Choroid plexus epithelial cell (primary cell): ENCODE measurements at places on chromosomes 7 and 10.
A peak's percentile ranks its signal among the peaks of the same experiment; 100 is the strongest.

DNA sequence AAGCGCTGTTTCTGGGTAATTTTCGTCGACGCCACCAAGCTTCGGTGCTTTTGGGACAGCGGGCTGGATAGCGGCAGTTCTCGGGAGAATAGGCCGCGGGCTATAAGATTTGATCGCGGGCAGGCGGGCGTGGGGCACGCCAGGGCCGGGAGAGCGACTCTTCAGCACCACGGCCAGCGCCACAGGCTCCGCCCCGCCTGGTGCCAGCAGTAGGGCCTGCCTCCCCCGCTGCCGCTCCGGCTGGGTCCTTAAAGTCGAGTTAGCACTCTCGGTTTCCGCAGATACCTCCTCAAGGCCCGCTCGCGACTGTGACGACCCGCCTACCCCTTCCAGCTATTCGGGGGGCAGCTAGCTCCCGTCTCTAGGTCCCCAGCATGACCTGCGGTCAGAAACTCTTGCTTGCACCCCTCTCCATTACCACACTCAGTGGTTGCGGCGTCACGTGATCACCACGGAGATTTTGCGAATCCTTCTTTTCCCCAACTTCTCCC is 9.4 kb downstream of the NXPH1 start:
- peak; percentile 11 for DNase-seq

- DNase-seq: peak; percentile 28
Observed at GRCh38 chr10:77049896-77050295, 587.7 kb downstream of the KCNMA1 start.

GRCh38 chr10:107409522-107409921 is 245.0 kb upstream of the SORCS1 start:
- peak; percentile 70 for DNase-seq

GRCh38 chr10:128870830-128871597 is 596.0 kb upstream of the MGMT start:
- DNase-seq: no peak

- DNase-seq: no peak
Observed at GRCh38 chr10:84005403-84005802, 133.9 kb upstream of the GHITM start.

DNA sequence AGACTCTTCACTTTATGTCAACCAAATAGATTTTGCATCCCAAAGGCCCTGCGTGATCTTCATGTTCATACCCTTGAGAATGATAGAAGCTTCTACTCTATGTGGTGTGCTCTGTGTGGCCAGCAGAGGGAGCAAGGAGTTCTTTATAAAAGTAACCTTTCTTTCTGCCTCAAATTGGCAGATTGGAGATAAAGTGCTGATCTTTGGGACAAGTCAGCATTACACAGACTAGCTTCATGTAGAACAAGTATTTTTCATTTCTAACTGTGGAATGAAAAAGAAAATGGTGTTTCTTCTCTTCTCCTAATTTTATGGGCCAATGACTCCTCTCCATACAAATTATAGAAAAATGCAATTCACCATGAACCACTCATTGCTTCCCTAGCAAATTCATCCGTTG is 1214.1 kb downstream of the SORCS1 start:
- DNase-seq: peak; percentile 77

DNA sequence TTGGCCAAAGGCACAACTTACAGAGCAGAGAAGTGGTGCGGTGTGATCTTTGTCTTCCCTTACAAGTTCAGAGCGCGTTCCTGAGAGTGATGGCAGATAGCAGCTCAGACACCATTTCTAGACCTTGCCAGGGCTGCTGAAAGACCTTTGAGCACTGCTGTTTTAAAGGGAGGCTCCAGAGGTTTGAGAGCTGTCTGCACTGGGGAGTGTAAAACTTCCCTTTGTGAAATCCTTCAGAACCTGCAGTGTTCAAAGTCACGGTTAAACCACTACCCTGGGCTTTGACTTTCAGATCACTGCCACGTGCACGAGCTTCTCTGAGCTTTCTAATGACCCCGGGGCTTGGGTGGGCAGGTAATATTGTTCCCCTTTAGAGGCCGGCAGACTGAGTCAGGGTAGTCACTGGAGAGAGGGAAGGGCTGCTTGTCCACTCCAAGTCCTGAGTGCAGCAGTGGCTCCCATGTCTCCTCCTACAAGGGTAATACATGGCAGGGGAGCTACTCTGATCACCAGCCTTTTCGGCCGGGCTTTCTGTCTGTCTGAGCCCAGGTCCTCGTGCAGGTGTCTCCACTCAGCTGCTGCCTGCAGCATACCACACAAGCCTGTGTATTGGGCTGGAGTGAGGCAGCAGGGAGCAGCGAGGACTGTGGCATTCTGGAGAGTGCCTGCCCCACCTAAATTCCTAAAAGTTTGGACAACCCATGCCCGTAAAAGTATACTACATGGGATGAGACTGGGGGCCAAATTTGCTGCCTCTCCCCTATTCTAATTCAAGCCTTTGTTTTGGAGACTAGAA is 63.3 kb downstream of the ZMIZ1 start:
- no peak for DNase-seq

- no peak for DNase-seq
Observed at GRCh38 chr10:69892406-69892805, 90.7 kb downstream of the COL13A1 start.

DNA sequence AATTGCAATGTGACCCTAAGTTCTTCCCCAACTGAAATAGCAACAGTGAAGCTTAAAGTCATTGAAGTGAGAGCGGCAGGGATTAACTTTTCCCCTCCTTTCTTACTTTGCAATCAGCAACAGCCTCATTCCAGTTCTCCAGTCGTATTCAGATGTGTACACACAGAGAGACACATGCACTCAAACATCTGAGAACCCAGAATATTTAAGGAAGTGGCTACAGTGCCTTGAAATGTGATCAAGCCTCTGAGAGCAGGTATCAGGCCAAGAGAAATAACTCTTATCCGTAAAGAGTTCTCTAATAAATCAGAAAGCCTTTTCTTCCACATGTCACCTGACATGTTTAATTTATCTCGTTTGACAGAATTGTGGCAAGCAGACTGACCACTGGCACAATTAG is 388.9 kb upstream of the NPVF start:
- DNase-seq: no peak

DNA sequence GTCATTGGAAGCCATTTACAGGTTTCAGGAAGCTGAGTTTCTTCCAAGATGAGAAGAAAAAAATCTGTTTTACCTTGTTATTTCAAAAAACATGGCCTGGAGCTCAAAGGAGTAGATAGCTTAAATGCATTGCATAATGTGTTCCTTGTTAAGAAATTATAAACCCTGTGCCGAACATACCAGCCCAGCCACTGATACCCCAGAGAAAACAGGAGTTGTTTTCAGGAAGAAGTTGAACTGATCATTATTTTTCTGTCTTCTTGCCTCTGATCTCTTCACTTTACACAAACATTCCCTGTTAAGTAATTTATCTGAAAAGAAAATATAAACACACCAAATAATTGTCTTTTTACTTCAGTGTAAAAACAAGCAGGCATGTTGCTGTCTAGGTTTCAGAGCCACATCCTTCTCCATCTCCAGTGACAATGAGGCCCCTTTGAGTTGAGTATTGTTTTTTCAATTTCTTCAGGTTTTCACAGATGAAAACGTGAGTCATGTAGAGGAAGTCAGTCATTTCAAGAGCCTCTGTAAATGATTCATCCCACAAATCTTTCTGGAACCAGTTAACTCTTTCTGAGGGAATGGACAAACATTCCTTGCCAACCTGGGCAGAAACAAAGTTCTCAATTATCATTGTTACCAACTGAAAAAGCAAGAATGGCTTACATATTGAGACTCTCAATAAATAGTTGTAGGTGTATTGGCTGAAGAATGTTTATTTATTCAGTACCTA is 244.2 kb downstream of the IPMK start:
- DNase-seq: peak; percentile 85

DNA sequence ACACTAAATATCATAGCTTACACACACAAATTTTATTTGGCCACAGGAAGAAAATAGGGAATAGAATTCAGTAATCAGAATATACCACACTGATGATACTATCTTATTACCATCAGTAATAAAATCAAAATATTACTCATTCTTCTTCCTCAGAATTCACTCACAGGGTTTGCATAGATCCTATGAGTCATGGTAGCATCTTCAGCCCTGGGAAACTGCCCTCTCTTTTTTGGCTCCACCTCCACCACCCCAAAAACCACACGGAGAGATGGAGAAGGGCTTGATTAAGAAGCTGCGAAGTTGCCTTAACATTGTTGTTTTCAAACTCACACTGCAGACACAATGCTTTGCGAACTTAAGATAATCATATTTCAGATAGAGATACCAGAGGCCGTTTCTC is 154.1 kb upstream of the AHR start:
- DNase-seq: peak; percentile 65

DNA sequence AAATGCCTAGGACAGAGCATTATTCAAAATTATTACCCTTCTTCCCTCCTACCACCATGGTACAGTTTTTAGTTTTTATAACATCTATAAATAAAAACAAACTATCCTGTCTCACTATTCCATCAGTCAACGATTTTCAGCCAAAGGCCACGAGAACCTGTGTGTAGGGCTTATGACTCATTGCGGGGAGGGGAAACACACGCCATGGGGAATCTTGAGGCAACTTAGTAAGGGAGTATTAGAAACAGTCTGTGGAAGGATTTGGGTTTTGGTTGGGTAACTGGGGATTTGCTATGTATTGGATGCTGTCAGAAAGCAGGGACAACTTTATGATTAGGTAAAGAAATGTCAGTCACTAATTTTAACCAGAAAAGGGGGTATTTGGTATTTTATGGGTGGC is 14.7 kb downstream of the GPR141 start:
- DNase-seq: no peak

GRCh38 chr7:73526896-73527821 is 5.1 kb upstream of the BAZ1B start:
- no peak for DNase-seq

- DNase-seq: no peak
Observed at GRCh38 chr10:110200503-110200902, 6.9 kb upstream of the MXI1 start.

DNA sequence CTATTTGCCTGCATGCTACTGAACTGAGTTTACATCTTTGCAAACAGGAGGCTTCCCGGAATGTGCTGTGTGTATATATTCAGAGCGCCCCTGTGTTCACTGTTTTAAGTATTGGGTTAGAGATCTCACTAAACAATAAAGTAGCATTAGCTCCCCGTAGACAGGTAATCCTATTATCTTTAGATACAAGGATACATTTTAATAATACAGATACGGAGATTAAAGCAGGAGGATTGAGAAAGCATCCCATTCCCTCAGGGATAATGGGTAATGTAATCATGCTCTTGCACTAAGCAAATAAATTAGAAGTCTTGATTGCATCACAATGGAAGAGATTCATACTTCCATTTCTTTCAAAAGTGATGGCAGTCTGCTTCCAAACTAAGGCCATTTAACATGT is 809.0 kb downstream of the NRG3 start:
- DNase-seq: no peak

GRCh38 chr10:116868722-116869121 is 19.4 kb downstream of the ENO4 start:
- no peak for DNase-seq

DNA sequence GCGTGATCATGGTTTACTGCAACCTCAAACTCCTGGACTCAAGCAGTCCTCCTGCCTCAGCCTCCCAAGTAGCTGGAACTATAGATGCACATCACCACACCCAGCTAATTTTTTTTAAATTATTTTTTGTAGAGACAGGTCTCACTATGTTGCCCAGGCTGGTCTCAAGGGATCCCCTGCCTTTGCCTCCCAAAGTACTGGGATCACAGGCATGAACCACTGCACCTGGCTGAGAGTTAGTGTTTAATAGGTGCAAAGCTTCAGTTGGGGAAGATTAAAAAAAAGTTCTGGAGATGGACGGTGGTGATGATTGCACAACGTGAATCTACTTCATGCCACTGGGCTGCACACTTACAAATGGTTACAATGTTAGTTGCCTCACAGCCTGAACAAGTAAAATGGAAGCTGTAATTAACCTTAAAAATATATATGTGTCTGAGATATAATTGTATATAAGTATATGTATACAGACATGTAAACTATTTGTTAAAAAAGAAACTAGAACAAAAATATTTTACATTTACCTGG is 106.4 kb upstream of the ZNF438 start:
- DNase-seq: peak; percentile 38

DNA sequence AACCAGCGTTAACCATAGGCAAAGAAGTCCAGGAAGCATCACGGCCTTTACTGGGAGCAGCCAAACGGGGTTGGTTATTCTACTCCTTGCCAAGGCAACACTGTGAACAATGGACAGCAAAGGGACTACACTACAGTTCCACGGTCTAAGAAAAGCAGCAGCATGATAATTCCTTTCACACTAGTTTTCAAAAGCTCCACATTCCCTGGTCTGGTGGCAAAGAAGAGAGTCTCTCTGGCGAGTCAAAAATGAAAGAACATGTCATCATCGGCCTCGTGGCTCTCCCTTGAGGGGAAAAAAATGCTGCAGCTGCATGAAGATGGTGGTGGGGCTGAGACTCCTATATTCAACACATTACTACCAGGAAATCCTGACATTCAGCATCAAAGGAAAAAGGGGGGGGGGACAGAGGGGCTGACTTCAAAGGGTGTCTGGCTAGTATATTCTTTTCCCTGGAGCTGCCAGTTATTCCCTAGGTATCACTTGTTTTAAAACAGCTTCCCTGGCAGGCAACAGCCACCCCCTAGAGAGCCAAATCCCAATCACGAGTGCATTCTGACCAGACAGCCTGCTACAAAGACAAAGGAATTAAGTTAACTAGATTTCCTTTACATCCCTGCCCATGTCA is 49.1 kb downstream of the SLC37A3 start:
- DNase-seq: peak; percentile 35

GRCh38 chr10:133324198-133324792 is 12.4 kb downstream of the CALY start:
- peak; percentile 72 for DNase-seq

GRCh38 chr7:148395990-148396716 is 194.4 kb upstream of the C7orf33 start:
- DNase-seq: no peak

- peak; percentile 53 for DNase-seq
Observed at GRCh38 chr10:26805567-26806245, 55.1 kb downstream of the ABI1 start.

DNA sequence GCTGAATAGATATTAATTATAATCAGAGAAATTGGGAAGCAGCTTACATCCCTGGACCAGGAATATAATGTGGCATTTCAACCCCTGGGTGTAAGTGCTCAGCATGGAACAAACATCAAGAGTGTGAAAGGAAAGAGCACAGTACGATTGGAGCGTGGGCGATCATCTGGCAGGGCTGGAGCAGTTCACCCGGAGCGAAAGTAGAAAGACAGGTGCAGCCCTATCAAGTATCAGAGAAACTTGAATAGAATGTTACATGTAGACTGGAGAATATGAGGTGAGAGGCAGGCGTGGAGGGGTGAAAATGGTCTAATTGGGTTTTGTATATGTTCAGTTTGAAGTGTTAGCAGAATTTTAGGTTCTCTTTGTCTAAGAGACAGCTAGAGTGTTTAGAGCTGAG is 303.0 kb downstream of the MDFIC start:
- DNase-seq: no peak
